ENCODE measurements at places on chromosomes 3 and 15.
A peak's percentile ranks its signal among the peaks of the same experiment; 100 is the strongest.

GRCh38 chr15:77854980-77855379, 222.3 kb upstream of the LINGO1 start:
- DNase-seq: no peak

DNA sequence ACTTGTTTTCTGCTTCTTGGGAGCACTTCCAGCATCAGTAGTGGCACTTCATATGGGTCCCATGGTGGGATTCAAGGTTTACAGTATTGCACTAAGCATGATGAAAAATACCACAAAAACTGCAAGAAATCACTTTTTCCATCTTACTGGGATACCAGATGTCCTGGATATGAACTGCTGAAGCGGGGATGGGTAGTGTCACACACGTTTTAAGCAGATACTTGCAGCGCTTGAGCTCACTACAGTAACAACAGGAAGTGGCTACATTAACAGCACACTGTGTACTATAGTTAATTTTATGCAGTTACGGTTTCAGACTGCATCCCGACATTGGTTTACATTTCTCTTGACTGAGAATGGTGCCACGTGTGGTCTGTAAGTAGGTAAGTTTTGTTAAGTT, 3.5 kb upstream of the ISG20 start:
- no peak for DNase-seq

DNA sequence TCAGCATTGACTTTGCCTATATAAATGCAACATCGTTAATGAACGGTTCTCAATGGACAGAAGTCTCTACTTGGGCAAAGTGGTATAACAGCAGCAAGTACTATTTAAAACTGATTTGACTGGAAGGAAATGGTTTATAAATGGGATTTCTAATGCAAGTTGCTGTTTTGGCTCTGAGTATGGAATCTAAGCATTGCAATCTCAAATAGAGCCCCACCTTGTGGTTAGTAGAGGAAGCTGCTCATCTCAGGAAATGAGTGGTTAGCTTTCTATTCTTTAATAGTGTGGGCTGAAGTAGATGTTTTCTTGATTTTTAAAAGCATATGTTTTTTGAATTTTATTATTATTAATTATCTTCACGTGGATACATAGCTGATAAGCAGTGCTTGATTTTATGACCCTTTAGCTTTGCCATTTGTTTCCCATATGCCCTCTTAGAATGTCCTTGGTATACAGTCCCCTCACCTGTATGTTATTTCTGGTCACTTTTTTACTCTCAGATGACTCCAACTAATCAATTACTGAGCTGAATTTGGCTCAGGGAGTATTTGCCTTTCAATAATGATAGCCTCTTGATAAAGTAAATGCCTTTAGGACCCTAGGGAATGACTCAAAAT, 67.1 kb downstream of the OXSM start:
- DNase-seq: peak; percentile 34

GRCh38 chr3:72354486-72354885, 493.8 kb downstream of the SHQ1 start:
- DNase-seq: no peak

GRCh38 chr15:33150971-33151370, 43.5 kb downstream of the FMN1 start:
- DNase-seq: no peak

DNA sequence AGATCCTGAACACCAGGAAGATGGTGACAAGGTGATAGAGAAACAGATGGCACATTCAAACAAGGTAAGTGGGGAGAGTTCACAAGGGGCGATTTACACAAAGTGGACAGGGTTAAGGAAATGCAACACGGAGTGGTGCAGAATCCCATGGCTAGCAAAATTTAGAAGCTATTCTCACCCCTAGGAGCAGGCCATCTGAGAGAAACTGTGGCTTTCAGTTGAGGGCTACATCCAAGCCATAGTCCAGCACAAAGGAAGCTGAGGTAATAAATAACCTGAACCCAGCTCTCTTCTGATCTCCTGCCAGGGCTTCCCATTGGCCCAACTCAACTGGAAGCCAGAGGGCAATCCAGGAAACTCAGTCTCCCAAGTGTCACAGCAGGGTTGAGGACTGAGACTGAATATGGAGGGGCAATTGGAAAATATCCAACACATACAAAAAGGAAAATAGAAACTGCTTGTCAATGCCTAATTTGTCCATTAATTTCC, 1.2 kb upstream of the ZNF445 start:
- no peak for DNase-seq

- no peak for DNase-seq
These were observed 58.3 kb upstream of the SLC6A11 start for GRCh38 chr3:10757821-10758130.

DNA sequence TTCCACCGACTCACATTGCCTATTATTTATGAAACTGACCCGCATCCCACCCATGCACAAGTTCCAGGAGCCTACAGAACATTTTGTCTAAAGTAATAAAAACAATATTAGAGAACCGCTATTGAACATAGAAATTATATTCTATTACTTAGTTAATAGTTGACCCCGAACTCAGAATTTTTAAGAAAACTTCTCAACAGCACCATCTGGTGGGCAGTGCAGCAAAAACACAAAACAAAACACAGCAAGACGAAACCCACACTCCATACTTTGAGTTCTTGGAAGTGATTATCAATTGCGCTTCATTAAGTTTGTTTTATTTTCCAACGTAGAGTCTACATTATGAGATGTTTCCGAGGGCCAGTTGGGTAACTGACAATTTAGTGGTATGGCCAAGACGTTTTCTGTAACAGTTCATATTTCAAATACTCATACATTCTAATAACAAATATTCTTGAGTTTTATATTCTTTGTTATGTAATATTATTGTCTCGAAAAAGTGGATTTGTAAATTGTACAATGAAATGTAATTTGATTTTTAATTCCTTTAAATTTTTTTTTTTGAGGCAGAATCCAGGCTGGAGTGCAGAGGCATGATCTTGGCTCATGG, 24.0 kb upstream of the C3orf70 start:
- DNase-seq: peak; percentile 85

DNA sequence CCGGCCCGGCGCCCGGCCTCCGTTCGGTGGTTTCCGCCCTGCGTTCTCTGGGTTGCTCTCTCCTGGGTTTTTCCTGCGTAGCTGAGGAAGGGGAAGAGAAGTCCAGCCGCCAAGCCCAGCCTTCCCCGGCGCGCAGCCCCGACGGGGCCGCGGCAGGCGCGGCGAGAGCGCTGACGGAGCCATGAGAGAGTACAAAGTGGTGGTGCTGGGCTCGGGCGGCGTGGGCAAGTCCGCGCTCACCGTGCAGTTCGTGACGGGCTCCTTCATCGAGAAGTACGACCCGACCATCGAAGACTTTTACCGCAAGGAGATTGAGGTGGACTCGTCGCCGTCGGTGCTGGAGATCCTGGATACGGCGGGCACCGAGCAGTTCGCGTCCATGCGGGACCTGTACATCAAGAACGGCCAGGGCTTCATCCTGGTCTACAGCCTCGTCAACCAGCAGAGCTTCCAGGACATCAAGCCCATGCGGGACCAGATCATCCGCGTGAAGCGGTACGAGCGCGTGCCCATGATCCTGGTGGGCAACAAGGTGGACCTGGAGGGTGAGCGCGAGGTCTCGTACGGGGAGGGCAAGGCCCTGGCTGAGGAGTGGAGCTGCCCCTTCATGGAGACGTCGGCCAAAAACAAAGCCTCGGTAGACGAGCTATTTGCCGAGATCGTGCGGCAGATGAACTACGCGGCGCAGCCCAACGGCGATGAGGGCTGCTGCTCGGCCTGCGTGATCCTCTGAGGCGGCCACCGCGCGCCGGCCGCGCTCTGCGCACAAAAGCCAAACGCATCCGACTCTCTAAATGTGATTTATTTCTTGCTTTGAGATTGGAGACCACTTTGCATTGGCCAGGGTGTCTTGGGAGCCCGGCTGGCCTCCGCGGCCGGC, 727 bp downstream of the RAP2B start:
- DNase-seq: peak; percentile 85

DNA sequence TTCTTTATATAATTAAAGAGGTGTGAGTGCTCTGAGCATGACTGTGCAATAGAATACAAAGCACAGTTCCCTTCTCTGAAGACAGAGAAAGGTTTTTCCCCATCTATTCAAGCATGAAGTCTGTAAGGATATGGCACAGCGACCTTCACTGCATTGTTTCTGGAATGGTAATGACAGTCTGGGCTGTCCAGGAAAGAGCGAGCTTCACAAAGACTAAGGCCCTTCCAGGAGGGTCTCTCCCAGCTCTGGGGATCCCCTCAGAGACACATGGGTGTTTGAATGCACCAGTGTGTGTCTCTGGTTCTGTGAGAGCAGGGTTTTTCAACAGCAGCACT, 179.9 kb upstream of the NR2E3 start:
- peak; percentile 70 for DNase-seq

Data from eye (tissue), 1 donor.